ENCODE measurements at places on chromosomes 16 and 17. TPM values are rescaled to one million over a fixed set of nuclear protein-coding genes. Genes with fewer than 3 reads are reported as not detected.

DNA sequence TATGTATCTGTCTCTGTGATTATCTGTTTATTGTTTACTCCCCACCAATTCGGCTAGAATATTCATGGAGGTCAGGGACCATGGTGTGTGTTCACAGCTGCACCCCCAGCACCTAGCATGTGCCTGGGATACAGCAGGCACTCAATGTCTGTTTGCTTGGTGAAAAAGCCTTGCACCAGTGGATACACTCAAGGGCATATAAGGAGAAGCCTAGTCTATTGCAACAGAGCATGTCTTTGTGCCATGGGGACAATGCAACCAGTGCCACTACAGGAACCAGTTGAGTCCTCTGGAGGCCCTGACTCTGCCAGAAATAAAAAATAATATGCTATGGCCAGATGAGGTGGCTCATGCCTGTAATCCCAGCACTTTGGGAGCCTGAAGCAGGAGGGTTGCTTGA, 93.6 kb downstream of the NDE1 start:
- no peak for DNase-seq

DNA sequence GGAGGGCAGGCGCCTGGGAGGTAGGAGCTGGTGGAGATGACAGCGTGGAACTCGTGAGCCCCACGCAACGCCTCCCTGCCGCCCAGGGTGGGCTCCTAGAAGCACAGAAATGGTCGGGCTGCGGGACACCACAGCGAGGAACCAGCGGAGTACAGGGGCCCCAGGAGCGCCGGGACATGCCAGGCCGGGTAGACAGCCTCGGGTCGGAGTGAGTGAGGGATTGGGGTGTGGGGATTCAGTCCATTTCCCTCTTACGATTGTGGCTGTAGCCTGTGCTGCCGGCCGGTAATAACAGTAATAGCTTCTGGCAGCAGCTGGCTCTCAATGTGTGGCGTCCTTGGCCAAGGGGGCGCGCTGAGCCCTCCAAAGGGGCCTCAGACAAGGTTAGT, 12.2 kb upstream of the CES3 start:
- no peak for DNase-seq

GRCh38 chr17:40883031-40883430, 2.0 kb downstream of the KRT20 start:
- no peak for DNase-seq

DNA sequence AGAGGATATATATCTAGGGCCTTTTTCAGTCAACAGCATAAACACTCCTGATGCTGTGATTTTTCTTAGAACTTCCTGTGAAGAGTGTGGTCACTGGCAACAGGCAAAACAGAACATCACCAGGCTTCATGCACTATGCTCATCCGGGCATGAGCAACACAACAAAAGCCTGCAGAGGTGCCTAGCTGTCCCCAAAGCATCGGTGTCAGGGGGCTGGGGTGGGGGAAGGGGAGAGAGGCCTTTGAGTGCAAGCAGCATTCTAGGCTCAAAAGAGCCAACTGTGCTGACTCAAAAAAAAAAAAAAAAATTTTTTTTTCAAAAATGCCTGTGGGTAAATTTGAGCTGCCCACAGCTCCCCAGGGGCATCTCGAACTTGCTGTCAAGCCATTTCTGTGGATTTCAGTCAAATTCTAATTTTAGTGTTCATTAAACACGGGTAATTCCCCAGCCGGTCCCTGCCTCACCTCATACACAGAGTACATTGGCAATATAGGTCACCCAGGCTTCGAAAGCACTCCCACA, 194.6 kb upstream of the DYNLRB2 start:
- no peak for DNase-seq

DNA sequence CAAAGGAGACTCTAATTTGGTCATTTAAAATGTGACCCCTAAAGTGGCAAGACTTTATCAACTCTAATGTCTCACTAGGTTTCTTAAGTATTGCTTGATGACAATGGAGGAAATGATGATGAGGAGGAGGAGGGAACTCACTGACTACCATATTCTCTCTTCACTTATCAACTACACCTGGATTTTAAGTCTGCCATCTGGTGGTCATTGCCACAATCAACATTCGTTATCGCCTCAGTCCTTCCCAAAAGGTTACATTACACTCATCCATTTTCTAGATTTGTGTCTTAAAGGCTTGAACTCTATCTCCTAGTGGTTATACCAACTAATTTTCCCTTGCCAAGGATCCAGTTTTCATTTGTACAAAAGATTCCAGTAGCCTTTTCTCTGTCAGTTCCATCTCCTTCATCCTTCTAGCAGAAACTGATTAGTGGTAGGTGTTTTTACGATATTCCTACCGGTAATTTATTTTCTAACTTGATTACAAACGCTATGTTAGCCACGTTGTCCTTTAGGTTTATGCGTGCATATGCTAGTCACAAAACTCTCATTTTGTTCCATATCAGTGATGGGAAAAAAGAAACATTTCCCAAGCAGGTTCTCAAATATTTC, 114.6 kb upstream of the NOG start:
- DNase-seq: no peak

DNA sequence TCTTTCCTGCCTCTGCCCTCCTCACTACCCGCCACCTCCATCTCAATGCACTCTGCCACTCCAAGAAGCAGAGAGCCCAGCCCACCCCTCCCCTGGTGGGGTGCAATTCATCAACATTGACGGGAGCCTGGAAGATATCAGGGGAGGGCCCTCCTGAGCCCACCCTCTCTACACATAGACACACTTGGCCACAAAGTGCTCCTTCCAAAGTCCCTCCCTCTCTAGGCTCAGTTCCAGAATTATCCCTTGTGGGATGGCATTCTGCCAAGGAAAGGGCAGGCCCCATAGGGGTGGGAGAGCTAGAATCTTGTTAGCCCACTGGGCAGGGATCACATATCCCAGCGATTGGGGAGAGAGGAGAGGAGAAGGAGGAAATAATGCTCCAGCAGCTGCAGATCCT, 66.2 kb downstream of the TMEM132E start:
- DNase-seq: no peak

GRCh38 chr16:914440-914839, 56.3 kb downstream of the LMF1 start:
- no peak for DNase-seq

- DNase-seq: no peak
These were observed 1.8 kb downstream of the TMEM95 start for GRCh38 chr17:7356756-7357155.

DNA sequence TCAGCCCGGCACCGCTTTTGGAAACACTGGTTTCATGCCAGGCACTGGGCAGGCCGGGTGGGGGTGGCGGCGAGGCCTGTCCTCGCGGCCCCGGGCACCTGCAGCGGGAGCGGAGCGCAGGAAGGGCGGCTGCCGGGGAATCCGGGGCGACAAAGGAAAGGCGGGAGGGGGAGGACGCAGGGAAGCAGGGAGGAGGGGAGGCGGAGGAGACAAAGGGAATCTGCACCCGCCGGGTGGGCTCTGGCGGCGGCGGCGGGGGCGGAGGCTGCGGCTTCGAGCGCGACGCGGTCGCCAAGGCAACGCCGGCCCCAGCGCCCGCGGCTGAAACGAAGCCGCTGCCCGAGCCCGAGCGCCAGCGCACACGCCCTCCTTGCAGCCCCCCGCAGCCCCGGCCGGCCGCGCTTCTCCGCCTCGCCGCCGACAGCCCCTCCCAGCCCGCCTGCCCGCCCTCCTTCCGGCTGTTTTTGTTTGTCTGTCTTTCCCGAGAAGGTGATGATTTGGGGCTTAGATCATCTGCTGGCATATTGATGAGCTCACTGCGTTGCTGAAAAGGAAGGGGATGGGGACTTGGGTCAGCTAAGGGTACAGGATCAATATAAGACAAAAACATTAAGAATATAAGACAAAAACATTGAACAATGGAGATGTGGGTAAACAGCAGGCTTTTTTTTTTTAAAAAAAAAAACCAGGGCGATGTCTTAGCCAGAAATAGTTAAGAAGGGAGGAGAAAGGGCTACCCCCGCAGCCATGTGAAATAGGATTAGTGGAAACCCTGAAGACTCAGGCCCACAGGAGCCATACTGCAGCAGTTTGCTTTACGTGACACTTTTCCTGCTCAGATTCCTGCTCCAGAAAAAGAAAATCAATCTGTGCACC, 32.7 kb downstream of the CDK5R1 start:
- DNase-seq: no peak

DNA sequence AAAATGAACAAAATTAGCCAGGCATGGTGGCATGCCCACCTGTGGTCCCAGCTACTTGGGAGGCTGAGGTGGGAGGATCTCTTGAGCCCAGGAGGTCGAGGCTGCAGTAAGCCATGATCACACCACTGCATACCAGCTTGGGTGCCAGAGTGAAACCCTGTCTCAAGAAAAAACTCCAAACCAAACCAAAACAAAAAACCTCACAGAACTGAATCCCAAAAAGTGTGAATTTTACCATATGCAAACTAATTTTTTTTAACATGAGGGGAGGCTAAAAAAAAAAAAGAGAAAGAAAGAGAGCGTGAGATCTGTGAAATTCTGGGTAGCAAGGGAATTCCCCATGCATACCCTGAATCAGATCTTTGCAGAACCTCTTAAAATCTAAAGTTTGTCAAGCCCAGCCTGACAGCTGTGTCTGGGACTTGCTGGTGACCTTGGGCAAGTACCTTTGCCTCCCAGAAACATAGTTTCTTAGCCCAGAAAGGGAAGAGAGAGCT, 17.1 kb upstream of the CDH1 start:
- no peak for DNase-seq

DNA sequence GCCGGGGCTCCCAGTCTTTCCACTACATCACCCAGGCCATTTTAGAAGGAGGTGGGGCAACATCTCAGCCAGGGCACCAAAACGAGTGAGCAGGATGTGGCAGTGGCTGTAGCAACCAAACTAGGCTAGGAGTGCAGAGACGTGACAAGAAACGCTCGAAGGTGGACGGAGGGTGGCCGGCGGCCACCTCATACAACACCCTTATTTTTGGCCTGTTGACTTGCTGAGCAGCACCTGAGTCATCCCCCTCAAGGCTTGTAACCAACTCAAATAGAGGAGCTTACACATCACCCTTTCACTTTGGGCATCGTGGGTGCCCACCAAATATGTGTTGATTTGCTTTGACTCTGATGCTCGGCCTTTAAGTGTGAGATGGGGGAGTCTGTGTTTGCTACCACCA, 23.7 kb upstream of the SOX9 start:
- no peak for DNase-seq

- peak; percentile 76 for DNase-seq
These were observed at the start of gene CENPV for GRCh38 chr17:16353317-16354174. Gene CENPV, minus strand, starts transcription at chr17:16353469. Its CDS starts 33 bp downstream, at chr17:16353436.

GRCh38 chr17:13429201-13429600, 172.5 kb downstream of the HS3ST3A1 start:
- DNase-seq: no peak

DNA sequence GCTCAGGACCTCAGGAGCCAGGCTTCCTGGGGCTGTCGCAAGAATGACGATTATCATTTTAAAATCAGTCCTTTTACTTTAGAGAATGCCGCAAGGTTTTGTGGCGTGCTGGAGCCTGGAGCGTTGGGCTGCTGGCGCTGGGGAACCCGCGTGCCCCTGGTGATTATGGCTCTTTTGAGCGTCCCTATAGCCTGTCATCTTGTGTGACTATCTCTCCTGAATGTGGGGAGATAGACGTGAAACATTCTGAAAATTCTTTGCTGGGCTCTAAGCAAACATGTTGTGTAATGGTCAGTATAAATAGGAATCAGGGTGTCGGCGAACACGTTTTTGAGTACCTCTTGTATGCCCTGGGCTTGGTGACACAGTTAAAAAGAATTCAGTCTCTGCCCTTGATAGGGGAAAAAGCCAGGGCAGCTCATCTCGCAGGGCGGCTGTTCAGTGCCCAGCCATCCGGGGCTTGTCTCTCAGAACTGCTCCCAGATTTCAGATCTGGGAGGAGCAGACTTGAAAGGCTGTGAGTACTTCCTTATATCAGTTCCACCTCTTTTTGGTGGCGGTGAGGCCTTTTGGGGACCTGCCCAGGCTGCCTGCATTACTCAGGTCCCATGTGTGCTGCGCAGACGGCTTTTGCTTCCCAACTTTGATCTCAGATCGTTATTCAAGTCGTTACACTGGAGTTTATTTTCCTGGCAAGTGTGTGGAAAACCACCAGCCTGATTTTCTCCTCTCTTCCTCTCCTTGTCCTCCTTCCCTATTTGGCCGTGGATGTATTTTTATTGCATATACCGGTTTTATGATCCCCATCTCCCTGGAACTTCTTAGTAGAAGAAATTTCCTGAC, 973 bp downstream of the SLC7A6 start:
- peak; percentile 46 for DNase-seq

- peak; percentile 40 for DNase-seq
These were observed 21.1 kb downstream of the CLUH start for GRCh38 chr17:2690165-2691068.

DNA sequence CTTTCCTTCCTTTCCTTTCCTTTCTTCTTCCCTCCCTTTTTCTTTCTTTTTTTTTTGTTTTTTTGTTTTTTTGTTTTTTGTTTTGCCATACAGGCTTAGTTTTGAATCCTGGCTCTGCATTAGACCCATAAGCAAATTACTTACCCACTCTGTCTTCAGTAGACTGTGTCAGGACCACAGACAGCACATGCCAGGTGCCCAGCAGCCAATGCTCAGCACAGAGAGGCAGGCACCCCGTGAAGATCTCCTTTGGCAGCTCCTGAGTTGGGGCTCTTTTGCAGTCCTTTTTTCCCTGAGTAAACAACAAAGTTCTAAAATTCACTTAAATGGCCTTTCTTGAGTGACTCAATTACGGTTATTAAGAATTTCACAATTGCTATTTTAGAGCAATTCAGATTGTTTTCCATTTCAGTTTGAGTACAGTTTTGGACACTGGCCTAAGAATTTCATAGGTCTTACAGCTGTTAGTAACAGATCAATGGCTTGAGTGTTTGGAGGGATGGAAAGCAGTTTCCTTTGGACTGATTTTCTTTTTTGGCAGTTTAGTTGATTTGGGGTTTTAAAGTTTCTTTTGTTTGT, 26.2 kb upstream of the SLC5A11 start:
- DNase-seq: no peak

GRCh38 chr17:38421871-38422827, 6.1 kb upstream of the ARHGAP23 start:
- DNase-seq: no peak

GRCh38 chr16:57284209-57284951, at the start of gene PLLP:
Gene PLLP, minus strand, starts transcription at chr16:57284672. Its CDS starts 132 bp downstream, at chr16:57284540.
- DNase-seq: peak; percentile 89

DNA sequence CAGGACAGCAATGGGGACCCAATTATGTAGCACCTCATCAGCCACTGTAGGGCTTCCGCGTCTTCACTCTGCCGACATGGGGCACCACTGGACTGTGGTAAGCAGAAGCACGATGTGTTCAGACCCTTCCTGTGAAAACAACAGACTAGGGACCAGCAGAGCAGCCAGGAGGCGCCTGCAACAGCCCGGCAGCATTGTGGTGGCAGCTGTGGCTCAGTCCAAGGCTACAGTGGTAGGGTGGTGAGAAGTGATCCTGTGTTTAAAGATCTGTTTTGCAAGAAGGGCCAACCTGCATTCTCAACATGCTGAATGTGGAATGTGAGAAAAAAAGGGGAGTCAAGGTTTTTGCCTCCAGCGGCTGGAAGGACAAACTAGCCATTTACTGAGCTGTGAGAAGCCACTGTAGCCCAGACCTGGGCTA, 80.8 kb downstream of the GAS7 start:
- DNase-seq: no peak

CORO1A gene
- 22.0 TPM for total RNA-seq

TEX19 gene
- total RNA-seq: not detected

ZPBP2 gene
- total RNA-seq: not detected

ACSM3 gene
- 1.6 TPM for total RNA-seq

IKZF3 gene
- 0.41 TPM for total RNA-seq

CACNA1G gene
- 7.7 TPM for total RNA-seq

CDK5R1 gene
- total RNA-seq: 271 TPM

MYH8 gene
- total RNA-seq: under 0.01 TPM

ASGR1 gene
- total RNA-seq: 18.8 TPM

CMTM2 gene
- not detected for total RNA-seq

HOXB2 gene
- not detected for total RNA-seq
